ENCODE measurements at places on chromosomes 1 and 21.

- peak; percentile 83 for DNase-seq
Measured at GRCh38 chr1:178536844-178537371, 24.0 kb downstream of the TEX35 start.

DNA sequence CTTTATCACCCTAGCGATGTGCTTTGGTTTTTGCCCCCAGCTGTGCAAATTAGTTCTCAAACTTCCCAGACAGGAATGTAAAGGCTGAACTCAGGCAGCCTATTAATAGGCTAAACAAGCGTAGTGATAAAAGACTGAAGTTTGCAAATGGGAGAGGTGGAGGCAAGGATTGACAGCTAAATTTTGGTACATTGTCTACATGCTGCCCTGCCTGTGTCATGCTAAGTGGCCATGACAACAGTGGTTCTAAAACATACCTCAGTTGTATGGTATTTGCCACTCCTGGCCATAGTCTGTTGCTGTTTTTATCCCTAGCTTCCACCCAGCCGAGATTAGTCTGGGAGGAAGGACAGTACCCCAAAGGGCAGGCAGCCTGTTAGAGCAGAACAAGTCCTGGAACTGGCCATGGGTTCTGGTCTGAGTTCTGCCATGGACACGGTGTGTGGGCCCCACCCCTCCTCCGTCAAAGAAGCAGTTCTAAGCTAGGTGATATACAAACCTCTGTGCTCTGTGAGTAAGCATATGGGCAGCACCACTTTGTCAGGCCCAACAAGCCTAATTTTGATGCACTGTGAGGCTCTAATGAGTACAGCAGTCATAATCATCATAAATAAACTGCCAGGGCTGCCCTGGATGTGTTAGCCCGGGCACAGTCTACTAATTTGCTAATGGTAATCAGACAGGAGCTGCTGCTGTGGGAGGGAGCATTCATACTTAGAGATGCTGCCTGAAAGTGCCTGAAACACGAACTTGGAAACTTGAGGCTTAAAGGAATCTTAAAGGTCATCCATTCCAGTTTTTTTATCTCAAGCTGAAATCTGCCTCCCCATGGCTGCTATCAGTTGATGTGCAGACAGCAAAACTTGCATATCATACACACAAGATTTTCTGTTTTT, 177.1 kb downstream of the HHAT start:
- DNase-seq, result no peak

DNA sequence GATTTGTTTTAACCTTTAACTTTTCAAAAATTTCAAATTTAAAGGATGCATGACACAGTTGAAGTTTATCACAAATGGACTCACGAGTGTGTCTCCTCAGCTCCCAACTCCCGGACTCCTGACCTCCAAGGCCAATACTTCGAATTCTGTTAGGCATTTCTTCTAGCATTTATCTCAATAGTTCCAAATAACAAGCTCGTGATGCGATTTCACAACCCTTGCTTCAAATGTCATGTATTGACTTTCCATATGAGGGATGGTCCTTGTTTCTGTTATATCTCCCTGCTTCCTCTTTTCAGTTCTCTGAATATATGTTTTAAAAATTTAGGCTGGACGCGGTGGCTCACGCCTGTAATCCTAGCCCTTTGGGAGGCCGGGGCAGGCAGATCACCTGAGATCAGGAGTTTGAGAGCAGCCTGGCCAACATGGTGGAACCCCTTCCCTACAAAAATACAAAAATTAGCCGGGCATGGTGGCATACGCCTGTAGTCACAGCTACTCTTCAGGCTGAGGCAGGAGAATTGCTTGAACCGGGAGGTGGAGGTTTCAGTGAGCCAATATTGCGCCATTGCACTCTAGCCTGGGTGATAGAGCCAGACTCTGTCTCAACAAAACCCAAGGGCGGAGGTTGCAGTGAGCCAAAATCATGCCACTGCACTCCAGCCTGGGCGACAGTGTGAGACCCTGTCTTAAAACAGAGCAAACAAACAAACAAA, 52.0 kb upstream of the TINAGL1 start:
- no peak for DNase-seq

DNA sequence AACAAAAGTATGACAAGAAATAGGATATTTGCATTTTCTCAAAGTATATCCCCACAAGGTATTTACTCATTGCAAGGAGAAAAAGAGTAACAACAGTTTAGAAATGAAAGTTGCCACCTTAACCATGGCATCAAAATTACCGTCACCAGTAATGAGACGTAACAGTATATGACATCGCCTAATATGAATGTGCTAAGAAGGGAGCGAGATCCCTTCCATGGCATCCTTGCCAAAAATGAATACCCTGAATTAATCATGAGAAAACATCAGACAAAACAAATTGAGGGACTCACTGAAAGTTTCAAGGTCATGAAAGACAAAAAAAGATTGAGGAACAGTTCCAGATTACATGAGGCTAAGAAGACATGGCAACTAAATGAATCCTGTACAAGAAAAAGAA, 78.9 kb upstream of the MROH9 start:
- DNase-seq, result no peak

GRCh38 chr1:248111157-248111556, 16.2 kb downstream of the OR2L13 start:
- no peak for DNase-seq

DNA sequence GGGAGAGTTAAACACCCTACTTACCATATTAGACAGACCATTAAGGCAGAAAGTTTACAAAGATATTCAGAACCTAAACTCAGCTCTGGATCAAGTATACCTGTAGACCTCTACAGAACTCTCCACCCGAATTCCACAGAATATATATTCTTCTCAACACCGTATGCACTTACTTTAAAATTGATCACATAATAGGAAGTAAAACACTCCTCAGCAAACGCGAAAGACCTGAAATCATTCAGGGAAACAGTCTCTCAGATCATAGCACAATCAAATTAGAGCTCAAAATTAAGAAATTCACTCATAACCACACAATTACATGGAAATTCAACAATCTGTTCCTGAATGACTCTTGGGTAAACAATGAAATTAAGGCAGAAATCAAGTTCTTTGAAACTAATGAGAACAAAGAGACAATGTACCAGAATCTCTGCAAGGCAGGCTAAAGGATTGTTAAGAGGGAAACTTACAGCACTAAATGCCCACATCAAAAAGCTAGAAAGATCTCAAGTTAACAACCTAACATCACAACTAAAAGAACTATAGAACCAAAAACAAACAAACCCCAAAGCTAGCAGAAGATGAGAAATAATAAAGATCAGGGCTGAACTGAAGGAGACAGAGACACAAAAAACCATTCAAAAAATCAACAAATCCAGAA, 19.1 kb downstream of the CD84 start:
- DNase-seq, result no peak

- peak; percentile 58 for DNase-seq
Measured at GRCh38 chr1:230632273-230632873, 9.9 kb upstream of the COG2 start.

DNA sequence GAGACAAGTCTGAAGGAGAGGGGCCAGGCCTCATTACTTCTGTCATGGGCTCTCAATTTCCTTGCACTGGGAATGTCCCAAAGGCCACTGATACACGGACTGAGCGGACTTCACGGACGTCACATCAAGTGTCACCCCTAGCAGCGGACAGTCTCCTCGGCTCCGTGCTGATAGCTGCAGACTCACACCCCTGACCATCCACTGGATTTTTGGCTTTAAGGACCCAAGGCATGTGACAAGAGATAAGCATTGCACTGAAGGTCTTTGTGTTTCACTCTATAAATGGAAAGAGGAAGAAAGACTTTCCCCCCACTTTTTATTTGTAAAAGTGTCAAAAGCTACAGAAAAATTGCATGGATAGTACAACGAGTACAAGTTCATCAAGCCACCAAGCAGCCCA, 200.4 kb upstream of the FGGY start:
- DNase-seq, result peak; percentile 36
